ENCODE measurements at places on chromosomes 7 and 10.

GRCh38 chr10:63114031-63114814, 18.9 kb upstream of the NRBF2 start:
- no peak for DNase-seq

DNA sequence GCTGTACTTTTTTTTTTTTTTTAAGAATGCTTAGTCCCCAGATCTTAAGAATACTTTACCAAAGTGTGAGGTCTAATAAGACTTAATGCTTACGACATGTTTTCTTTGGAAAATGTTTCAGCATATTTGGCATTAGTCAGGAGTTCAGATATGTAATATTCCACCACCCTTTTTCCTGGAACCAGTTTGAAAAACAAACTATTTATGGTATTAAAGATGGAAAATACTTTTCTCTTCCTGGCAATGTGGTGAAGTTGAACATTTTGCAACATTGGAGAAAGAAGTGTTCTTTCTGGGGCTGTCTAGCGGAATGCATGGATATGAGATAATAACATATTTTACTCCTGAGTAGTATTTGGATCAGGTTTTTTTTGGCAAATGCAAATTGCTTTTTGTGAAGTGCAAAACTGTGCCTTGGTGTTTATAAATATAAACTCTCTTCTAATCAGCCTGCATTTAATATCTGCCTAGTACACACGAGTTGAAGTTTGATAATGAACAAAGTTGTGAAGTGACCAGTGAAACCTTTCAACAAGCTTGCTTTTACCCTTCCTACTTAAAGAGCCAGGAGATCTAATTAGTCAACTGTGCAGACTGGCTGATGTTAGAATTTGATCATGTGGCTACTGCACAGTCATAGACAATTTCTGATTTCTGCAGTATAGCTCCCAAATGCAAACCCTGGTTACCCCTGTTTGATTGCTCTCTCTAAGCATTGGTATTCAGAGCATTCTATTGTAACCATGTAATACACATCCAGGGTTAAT, 20.9 kb downstream of the MAP3K8 start:
- DNase-seq = no peak

DNA sequence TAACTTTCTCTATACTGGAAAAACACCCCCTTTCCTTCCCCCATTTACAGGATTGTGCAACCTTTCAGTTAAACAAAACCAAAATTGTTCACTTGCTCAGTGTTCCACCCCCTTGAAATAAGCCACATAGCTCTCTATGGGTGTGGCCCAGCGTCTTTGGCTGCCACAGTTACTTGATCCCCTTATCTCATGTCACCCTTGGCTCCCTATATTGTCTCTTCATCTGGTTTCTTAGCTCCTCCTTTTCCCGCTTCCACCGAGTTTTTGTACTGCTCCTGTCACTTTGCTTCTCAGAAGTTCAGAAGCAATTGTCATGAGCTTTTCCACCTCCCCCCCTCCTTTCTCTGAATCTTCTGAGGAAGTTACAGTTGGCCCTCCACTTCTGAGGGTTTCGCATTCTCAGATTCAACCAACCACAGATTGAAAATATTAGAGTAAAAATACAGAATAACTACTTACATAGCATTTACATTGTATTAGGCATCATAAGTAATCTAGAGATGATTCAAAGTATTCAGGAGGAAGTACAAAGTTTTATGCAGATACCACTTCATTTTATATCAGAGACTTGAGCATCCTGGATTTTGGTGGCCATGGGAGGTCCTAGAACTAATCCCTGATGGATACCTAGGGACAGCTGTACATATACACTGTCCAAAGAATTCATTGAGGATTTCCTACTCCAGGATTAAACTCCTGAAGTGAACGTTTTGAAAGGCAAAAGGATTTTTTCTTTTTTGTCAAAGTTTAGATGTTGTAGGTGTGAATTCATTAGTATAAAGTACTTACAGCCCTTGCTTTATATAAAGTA, 60.4 kb downstream of the ADD3 start:
- DNase-seq = no peak

DNA sequence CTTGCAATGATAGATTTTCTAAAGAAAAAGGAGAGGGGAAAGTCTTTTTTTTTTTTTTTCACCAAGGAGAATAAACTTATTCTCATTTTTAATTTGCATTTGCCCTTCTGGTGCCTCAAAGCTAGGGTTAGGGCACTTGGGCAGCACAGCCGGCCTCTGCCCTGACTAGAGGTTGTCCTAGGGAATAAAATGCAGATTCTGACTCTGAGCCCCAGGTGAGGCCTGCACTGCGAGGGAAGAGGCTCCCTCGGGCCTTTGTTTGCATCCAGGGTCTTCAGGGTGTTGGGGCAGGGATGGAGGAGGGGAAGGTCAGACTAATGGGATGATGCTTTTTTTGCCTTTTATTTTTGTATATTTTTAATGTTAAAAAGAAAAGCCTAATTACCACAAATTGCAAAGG, 7.8 kb downstream of the MYL7 start:
- DNase-seq = no peak

DNA sequence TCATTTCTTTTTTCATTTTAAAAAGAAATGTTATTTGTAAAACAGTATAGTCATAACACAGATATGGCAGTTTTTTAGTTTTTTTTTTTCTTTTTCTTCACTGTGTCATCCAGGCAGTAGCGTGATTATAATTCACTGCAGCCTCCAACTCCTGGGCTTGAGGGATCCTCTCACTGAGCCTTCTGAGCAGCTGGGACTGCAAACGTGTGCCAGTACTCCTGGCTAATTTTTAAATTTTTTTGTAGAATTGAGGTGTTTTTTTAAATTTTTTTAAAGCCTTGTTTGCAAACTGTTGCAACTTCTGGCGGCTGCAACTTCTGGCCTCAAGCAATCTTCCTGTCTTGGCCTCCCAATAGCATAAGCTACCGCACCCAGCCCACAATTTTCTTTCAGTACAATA, 63.0 kb downstream of the HELLS start:
- DNase-seq = no peak

All from cortex of kidney (tissue), 1 donor.